ENCODE measurements at places on chromosomes 3 and 15. TPM values are rescaled to one million over a fixed set of nuclear protein-coding genes. Genes with fewer than 3 reads are reported as not detected.

GRCh38 chr3:105752791-105753415 is 115.9 kb downstream of the CBLB start:
- H3K27me3 ChIP-seq, result no peaks in the 10 kb centered on the region
- peak overlapping the region; percentile 99 for H3K27ac ChIP-seq
- DNase-seq, result peak; percentile 70
- H3K4me3 ChIP-seq, result peak overlapping the region; percentile 47

- H3K4me3 ChIP-seq, result peak overlapping the region; percentile 98
- peaks cover 83% of the 10 kb centered on the region for H3K36me3 ChIP-seq
- peak overlapping the region; percentile 96 for H3K27ac ChIP-seq
- H3K27me3 ChIP-seq, result no peaks in the 10 kb centered on the region
Measured at GRCh38 chr3:151197981-151198767, 4.8 kb downstream of the GPR171 start.

GRCh38 chr3:35335703-35336102 is 303.6 kb upstream of the ARPP21 start:
- DNase-seq, result no peak
- H3K4me1 ChIP-seq, result no peaks in the 10 kb centered on the region
- H3K27me3 ChIP-seq, result no peaks in the 10 kb centered on the region
- H3K36me3 ChIP-seq, result no peaks in the 10 kb centered on the region
- no peak overlapping the region for H3K27ac ChIP-seq

GRCh38 chr3:195072916-195073564 is 197.9 kb downstream of the XXYLT1 start:
- no peak for DNase-seq
- H3K4me1 ChIP-seq, result no peaks in the 10 kb centered on the region
- H3K36me3 ChIP-seq, result no peaks in the 10 kb centered on the region
- H3K4me3 ChIP-seq, result no peak overlapping the region
- H3K27ac ChIP-seq, result no peak overlapping the region
- no peaks in the 10 kb centered on the region for H3K27me3 ChIP-seq

- no peak for DNase-seq
- no peak overlapping the region for H3K4me3 ChIP-seq
- peaks cover 2% of the 10 kb centered on the region for H3K36me3 ChIP-seq
- H3K27me3 ChIP-seq, result no peaks in the 10 kb centered on the region
Measured at GRCh38 chr15:27585041-27585640, 514.0 kb downstream of the OCA2 start.

DNA sequence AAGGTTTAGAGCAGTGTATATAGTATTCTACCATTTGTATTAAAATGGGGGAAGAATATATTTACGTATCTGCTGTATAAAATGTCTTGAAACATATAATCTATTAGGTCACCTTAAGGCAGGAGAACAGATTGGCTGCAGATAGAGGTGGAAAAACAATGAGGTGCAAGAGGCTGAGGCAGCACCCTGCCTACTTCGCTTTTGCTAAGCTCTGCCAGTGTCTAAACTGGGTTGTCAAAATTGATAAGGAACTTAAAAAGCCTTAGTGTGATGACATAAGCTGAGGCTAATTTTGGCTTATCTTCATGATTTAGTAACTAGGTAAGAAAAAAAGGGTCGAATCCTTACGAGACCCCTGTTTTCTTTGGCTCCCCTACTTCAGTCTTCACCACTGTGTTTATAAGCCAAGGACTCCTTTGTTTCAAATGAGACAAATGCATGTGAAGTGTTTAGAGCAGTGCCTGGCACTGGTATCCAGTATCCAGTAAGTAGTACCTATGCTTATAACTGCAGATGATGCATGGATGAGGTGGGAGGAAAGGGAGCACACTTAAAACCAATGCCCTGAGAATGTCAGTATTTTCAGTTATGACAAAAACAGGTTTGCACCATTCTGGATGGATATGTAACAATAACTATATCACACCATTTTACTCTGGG is 45.7 kb downstream of the ARMC8 start:
- H3K4me3 ChIP-seq, result no peak overlapping the region
- H3K4me1 ChIP-seq, result peaks cover 28% of the 10 kb centered on the region
- H3K27me3 ChIP-seq, result no peaks in the 10 kb centered on the region
- H3K36me3 ChIP-seq, result peaks cover 47% of the 10 kb centered on the region
- DNase-seq, result no peak
- no peak overlapping the region for H3K27ac ChIP-seq

DNA sequence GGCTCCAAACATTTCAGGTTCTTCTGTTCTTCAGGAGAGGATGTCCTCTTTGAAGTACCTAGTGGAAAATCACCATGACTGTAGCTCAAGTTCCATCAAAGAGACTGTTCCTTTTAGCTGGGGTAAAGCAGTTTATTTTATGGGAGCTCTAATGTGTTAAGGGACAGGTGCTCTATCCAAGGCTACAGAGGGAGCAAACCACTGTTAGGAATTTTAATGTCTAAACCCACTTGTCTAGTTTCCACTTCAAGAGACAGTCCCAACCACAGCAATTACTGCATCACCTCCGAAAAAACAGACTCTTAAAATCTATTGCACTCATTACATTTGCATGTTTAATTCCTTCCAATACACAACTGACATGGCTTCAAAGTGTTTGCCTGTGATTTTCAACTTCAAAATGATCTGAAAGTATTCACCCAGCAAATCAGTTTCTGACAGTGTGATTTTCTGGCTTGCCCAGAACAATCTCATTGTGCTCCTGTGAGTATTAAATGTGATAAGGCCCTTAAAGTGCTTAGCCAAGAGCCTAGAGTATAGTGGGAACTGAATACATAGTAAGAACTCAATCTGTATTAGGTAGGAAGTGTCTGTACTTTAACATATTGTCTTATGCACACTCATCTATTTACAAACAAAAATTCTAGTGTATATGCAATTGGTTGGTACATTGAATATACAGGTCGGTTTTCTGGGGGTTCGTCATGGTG is 266.5 kb upstream of the CCDC54 start:
- DNase-seq, result no peak
- no peaks in the 10 kb centered on the region for H3K27me3 ChIP-seq
- H3K36me3 ChIP-seq, result no peaks in the 10 kb centered on the region
- no peak overlapping the region for H3K4me3 ChIP-seq
- H3K27ac ChIP-seq, result no peak overlapping the region

DNA sequence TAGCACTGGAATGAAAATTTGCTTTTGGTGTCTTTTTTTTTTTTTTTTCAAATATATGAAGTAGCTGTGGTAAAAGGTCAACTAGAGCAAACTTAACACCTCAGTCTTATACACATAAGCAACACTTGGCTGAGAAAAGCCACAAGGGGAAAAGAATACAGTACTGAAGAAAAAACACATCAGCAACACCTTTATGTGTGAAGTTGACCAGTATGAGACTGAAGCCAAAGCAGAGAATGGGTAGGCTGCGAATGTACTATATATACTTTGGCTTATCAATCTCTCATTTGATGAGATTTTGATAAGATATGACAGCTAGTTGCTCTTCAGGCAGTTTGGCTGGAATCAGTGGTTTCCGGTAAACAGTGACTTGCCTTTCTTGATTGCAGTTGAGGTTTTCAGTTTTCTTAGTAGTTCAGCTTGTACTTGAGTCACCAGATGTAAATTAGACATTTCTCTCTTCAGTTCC is 22.0 kb upstream of the ZCWPW2 start:
- peak; percentile 83 for DNase-seq
- H3K4me1 ChIP-seq, result peaks cover 53% of the 10 kb centered on the region
- no peaks in the 10 kb centered on the region for H3K27me3 ChIP-seq
- peak overlapping the region; percentile 13 for H3K4me3 ChIP-seq
- peaks cover 40% of the 10 kb centered on the region for H3K36me3 ChIP-seq

- H3K36me3 ChIP-seq, result no peaks in the 10 kb centered on the region
- no peak overlapping the region for H3K27ac ChIP-seq
- no peaks in the 10 kb centered on the region for H3K27me3 ChIP-seq
- H3K4me3 ChIP-seq, result no peak overlapping the region
- DNase-seq, result no peak
Measured at GRCh38 chr3:174101244-174101643, 703.7 kb downstream of the NLGN1 start.

GRCh38 chr3:126616931-126617330 is 38.0 kb downstream of the TXNRD3 start:
- peaks cover 6% of the 10 kb centered on the region for H3K27me3 ChIP-seq
- no peak for DNase-seq
- H3K4me3 ChIP-seq, result no peak overlapping the region
- H3K36me3 ChIP-seq, result peaks cover 2% of the 10 kb centered on the region
- no peak overlapping the region for H3K27ac ChIP-seq
- H3K4me1 ChIP-seq, result peaks cover 25% of the 10 kb centered on the region

GRCh38 chr15:56693761-56694160 is 39.5 kb downstream of the ZNF280D start:
- H3K4me1 ChIP-seq, result peaks cover 4% of the 10 kb centered on the region
- peaks cover 8% of the 10 kb centered on the region for H3K36me3 ChIP-seq
- no peaks in the 10 kb centered on the region for H3K27me3 ChIP-seq
- no peak overlapping the region for H3K4me3 ChIP-seq

GRCh38 chr3:171346582-171347300 is 113.5 kb downstream of the TNIK start:
- H3K4me3 ChIP-seq, result no peak overlapping the region

- H3K27ac ChIP-seq, result peak overlapping the region; percentile 91
- peak; percentile 73 for DNase-seq
- H3K4me3 ChIP-seq, result peak overlapping the region; percentile 68
- peaks cover 27% of the 10 kb centered on the region for H3K4me1 ChIP-seq
- no peaks in the 10 kb centered on the region for H3K27me3 ChIP-seq
Measured at GRCh38 chr15:29089731-29090616, 179.6 kb downstream of the NSMCE3 start.

DNA sequence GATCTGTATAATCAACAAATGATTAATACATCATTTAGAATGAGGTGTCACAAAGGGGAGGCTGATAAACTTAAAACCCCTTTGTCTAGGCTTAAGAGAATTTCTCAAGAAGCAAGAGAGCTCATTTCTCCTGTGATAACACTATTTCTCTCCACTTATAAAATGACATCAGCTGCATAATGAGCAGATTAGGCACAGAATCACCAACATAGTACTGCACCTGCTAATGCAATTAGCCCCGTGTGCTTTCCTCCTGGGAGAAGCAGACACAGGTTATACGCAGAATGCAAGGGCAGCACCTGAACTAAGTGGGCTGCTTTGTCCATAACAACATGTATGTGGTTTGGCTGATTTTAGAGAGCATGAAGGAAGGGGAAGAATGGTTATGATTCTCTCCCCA is 515.3 kb upstream of the CFAP20DC start:
- H3K36me3 ChIP-seq, result peaks cover 7% of the 10 kb centered on the region
- no peak overlapping the region for H3K4me3 ChIP-seq
- H3K27me3 ChIP-seq, result peaks cover 7% of the 10 kb centered on the region
- peaks cover 22% of the 10 kb centered on the region for H3K4me1 ChIP-seq
- DNase-seq, result no peak

DNA sequence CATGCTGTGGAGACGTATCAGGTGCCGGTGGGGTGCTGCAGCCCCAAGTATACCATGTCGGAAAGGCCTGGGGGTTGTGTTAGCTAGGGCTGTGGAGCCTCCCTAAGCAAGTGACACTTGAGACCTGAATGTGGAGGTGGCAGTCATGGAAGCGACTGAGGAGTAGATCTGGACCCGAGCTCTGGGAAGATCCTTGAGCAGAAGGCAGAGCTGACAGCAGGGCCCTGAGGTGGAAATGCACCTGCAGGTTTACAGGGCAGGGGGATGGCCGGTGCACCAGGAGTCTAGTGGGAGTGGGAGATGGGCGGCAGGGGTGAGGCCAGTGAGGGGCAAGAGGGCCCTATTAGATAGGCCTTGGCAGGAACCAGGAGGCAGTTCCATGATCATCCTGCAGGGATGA is 91.8 kb upstream of the PLXNA1 start:
- no peaks in the 10 kb centered on the region for H3K36me3 ChIP-seq
- no peak for DNase-seq
- peaks cover 4% of the 10 kb centered on the region for H3K4me1 ChIP-seq
- no peak overlapping the region for H3K4me3 ChIP-seq

DNA sequence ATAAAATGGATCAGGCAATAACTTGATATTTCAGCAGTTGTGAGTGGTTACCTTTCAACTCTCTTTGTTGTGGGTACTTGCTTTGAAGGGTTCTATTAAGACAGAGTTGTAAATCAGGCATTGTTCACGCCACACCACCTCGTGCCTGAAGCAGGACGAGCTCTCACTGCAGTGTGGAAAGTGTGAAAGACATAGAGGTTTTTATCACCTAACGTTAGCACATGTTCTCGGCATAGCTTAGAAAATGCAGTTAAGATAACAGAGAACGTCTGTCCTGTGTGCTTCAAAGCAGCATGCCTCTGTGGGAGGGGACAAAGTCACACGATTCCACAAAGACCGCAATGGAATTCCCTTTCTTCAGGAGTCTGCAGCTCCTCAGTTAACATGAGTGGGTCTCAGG is 7.8 kb downstream of the ADAMTS17 start:
- no peak overlapping the region for H3K27ac ChIP-seq
- H3K4me1 ChIP-seq, result peaks cover 41% of the 10 kb centered on the region
- DNase-seq, result no peak
- H3K36me3 ChIP-seq, result no peaks in the 10 kb centered on the region
- no peak overlapping the region for H3K4me3 ChIP-seq

DNA sequence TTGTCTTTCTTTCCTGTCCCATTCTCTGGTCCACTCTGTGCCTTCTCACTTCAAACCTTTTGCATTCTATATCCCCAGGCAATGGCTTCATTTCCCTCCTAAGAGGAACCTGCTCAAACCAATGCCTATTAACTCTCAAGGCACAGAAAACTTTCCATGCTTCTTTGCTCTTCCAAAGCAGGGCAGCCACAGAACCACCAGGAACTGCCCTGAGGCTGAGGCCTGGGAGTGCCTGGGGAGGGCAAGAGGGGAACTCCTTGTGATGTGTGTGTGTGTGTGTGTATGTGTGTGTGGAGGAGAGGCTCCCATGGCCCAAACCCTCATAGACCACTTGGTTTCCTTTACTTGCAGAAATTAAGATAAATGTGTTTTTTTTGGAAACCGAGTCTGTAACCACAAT is 14.1 kb upstream of the PGPEP1L start:
- no peak overlapping the region for H3K4me3 ChIP-seq
- H3K36me3 ChIP-seq, result no peaks in the 10 kb centered on the region
- no peak for DNase-seq
- no peaks in the 10 kb centered on the region for H3K4me1 ChIP-seq
- H3K27ac ChIP-seq, result no peak overlapping the region

GRCh38 chr15:81407718-81408117 is 33.7 kb upstream of the TMC3 start:
- DNase-seq, result no peak
- no peak overlapping the region for H3K27ac ChIP-seq
- no peak overlapping the region for H3K4me3 ChIP-seq
- H3K27me3 ChIP-seq, result peaks cover 21% of the 10 kb centered on the region

GRCh38 chr15:100689131-100689899 is 86.9 kb downstream of the ASB7 start:
- no peaks in the 10 kb centered on the region for H3K4me1 ChIP-seq
- no peaks in the 10 kb centered on the region for H3K36me3 ChIP-seq
- no peak overlapping the region for H3K27ac ChIP-seq
- DNase-seq, result no peak
- no peak overlapping the region for H3K4me3 ChIP-seq

Gene CASR
- not detected for total RNA-seq

Gene DGKG
- total RNA-seq, result 0.20 TPM

Gene PRR20G
- total RNA-seq, result not detected

Gene GASK1A
- total RNA-seq, result not detected

Gene ADPRH
- total RNA-seq, result 6.1 TPM

Gene LRTM1
- not detected for total RNA-seq

Gene MIX23
- total RNA-seq, result 39.3 TPM

Gene UBE2Q2
- 25.5 TPM for total RNA-seq

Gene FANCD2OS
- not detected for total RNA-seq

Gene CD200R1L
- not detected for total RNA-seq

Gene SMARCC1
- total RNA-seq, result 84.3 TPM

Gene NANOGP8
- total RNA-seq, result not detected

Gene COL6A5
- total RNA-seq, result 0.02 TPM

Gene SLC22A14
- not detected for total RNA-seq
